ENCODE measurements at places on chromosomes 3 and 15. TPM values are rescaled to one million over a fixed set of nuclear protein-coding genes. Genes with fewer than 3 reads are reported as not detected.

GRCh38 chr15:42696626-42697025, 40.3 kb downstream of the CDAN1 start:
- H3K4me3 ChIP-seq: no peak overlapping the region
- no peaks in the 10 kb centered on the region for H3K27me3 ChIP-seq
- peaks cover 5% of the 10 kb centered on the region for H3K4me1 ChIP-seq
- DNase-seq: no peak

GRCh38 chr3:175495331-175495730, 636.2 kb downstream of the NAALADL2 start:
- H3K27me3 ChIP-seq: no peaks in the 10 kb centered on the region
- H3K4me3 ChIP-seq: no peak overlapping the region
- no peak overlapping the region for H3K27ac ChIP-seq

DNA sequence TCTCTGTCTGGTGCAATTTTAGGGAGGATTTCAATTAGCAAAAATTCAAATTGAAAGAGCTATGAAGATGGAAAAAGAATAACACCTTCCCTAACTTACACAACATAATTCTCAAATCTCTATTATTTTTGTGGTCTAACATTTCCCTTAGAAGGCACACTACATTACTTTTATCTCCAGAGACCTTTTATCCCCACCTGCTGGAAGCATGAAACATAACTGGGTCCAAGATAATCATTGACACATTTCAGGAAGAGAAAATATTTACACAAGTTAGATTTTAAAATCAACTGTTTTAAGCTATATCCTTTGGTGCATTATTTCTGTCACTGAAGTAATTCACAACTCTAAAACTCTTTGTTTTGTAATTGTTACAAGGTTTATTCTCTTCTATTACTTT, 779.5 kb downstream of the ROBO1 start:
- H3K4me3 ChIP-seq: no peak overlapping the region
- no peaks in the 10 kb centered on the region for H3K4me1 ChIP-seq
- H3K27ac ChIP-seq: no peak overlapping the region

DNA sequence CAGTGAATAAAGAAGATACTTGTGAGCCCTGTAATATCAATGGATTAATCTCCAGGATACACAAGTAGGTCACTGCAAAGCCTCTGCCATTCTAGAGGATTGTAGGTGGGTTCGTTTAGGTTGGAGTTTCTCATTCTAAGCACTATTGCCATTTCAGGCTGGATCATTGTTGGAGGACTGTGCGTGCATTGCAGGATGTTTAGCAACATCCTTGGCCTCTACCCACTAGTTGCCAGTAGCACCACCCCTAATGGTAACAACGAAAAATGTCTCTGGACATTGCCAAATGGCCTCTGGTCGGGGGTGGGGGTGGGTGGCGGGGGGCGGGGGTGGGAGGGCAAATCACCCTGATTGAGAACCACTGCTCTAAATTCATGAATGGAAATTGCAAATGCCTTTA, 4.9 kb upstream of the IFT57 start:
- DNase-seq: no peak
- H3K27ac ChIP-seq: no peak overlapping the region
- H3K4me3 ChIP-seq: no peak overlapping the region
- no peaks in the 10 kb centered on the region for H3K36me3 ChIP-seq
- H3K27me3 ChIP-seq: no peaks in the 10 kb centered on the region

GRCh38 chr3:97949110-97949485, 23.1 kb downstream of the RIOX2 start:
- H3K27me3 ChIP-seq: no peaks in the 10 kb centered on the region
- no peak for DNase-seq
- H3K4me1 ChIP-seq: peaks cover 4% of the 10 kb centered on the region
- H3K27ac ChIP-seq: no peak overlapping the region

Gene NME9
- 1.7 TPM for total RNA-seq

Measured in activated naive CD8-positive, alpha-beta T cell treated with anti-CD3 and anti-CD28 coated beads, Interleukin-2, amount 10 ng/mL, durations not matched to agents 7 days and 5 days (primary cell).